ENCODE measurements at places on chromosomes 5 and 9. TPM values are rescaled to one million over a fixed set of nuclear protein-coding genes. Genes with fewer than 3 reads are reported as not detected.

GRCh38 chr9:13023498-13023897 is 248.7 kb downstream of the LURAP1L start:
- DNase-seq, result no peak

GRCh38 chr5:110735556-110735955 is 3.3 kb upstream of the SLC25A46 start:
- no peak for DNase-seq

Gene TXNDC8
- total RNA-seq, result not detected

GRCh38 chr5:78377718-78378105 is 17.3 kb downstream of the SCAMP1 start:
- no peak for DNase-seq

Gene FOXD4L5
- total RNA-seq, result 0.24 TPM

DNA sequence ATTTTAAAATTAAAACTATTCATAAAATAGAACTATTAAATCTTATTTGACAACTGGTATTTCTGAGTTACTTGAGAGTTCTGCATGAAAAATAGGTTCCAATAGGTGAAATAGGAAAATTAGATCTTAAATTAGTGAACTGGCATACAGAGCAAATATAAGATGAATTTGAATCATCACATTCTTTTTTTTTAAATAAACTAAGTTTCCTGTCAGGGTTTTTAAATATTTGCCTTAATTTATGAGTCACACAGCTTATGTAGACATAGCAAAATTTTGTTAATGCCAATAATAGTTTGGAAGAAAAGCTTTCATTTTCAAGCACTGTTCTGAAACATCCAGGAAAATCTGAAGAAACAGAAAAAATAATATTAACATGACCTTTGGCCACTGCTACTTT is 311.7 kb upstream of the HAPLN1 start:
- DNase-seq, result no peak

DNA sequence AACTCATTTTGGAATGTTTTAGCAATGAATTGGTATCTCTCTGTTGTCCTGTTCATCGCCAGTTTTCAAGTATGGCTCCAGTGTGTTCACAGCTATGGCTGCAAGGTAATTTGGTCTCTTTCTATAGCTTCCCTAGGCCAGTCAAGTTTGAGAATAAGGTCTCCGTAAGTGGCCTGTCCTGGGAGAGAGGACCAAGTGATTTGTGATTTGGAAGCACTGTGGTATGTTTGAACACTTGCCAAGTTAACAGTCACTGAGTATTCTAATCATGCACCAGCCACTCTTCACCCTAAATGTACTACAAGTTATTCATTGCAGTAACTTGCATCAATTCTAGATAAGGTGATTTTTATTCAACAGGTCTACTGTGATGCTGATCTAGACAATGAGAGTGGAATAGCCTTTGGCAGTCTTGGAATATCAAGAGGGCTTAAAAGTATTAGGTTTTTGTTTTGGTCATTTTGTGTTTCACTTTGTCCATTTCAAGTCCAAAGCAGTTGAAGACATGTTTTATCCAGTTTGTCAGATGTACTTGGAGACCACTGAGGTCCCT is 41.1 kb downstream of the G3BP1 start:
- DNase-seq, result no peak

- no peak for DNase-seq
Observed at GRCh38 chr5:143576711-143577484, 173.4 kb upstream of the NR3C1 start.

- DNase-seq, result no peak
Observed at GRCh38 chr5:80193401-80193800, 62.4 kb downstream of the SERINC5 start.

DNA sequence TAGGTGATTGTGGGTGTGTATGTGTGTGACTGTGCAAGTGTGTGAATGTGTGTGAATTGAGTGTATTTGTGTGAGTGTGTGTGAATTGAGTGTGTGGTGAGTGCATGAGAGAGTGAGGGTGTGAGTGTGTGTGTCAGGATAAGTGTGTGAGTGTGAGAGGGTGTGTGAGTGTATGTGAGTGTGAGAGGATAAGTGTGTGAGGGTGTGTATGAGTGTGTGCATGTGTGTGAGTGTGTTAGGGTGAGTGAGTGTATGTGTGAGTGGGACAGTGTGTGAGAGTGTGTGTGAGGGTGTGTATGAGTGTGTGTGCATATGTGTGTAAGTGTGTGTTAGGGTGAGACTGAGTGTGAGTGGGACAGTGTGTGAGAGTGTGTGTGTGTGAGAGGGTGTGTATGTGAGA is 21.7 kb downstream of the GPRIN1 start:
- DNase-seq, result no peak

GRCh38 chr9:27627188-27627564 is 53.9 kb upstream of the C9orf72 start:
- DNase-seq, result no peak

DNA sequence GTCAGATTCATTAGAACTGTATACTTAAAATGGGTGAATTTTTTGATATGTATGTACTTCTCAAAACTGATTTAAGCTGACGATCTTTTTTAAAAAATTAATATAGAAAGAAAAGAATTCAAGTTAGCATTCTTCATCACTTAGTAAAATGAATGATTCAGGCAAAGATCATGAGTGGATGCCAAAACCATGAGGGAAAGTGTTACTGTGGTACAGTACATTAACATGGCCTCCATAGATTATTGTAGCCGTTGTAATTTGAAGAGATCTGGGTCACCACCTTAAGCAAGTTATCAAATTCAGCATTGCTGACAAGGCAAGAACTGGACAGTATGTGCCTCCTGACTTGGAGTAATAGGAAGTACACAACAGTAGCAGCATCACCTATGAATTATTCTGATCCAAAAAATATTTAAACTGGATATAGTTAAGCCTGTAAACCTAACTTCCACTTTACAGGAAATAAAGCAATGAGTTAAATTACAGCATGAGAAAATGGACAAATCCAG is 29.7 kb downstream of the C9orf85 start:
- DNase-seq, result no peak

Gene PFDN1
- 37.2 TPM for total RNA-seq

DNA sequence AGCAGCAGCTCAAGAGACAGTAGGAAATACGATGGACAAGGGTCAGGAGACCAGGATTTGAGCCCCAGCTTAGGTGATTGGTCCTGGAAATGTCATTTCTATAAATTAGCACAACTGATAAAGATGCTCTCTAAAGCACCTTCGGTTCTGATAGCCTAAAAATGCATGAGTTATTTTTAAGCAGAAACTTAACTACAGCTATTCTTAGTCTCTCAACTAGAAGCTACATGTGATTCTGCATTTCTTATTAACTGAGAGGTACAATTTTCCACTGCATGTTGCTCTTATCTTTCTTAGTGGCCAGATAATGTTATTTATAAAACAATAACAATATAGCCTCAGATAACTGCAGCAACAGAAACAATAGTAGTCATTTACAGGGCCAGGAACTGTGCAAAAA is 136.4 kb downstream of the GRIA1 start:
- no peak for DNase-seq
